NCI-H1436 (cell line): ENCODE measurements at places on chromosomes 7 and 10.

GRCh38 chr7:142500366-142500765 is 242.5 kb upstream of the PRSS58 start:
- no peak for DNase-seq

GRCh38 chr10:131901181-131901829 is 497 bp downstream of the PPP2R2D start:
- no peak for DNase-seq

- no peak for DNase-seq
Observed at GRCh38 chr7:34840176-34840785, 182.3 kb downstream of the NPSR1 start.

DNA sequence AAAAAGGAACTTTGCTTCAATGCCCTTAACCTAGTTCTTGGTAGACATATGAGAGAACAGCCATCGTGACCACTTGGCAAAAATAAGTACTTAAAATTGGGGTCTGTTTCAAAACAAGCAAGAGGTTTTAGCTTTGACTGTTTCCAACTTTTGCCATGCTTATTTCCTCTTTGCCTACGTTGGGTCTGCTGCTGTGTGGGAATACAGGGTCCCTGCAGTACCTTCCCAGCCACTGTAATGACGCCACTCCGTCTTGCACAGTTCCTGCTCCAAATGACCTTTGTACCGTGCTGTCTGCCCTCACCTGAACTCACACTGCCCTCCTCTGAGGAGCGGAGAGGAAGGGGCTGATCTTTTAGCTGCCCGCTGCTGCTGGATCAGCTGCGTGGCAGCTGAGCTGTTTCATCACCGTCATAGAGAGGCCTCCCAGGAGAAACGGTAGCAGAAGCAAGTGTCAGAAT is 133.1 kb downstream of the MAPK8 start:
- no peak for DNase-seq

DNA sequence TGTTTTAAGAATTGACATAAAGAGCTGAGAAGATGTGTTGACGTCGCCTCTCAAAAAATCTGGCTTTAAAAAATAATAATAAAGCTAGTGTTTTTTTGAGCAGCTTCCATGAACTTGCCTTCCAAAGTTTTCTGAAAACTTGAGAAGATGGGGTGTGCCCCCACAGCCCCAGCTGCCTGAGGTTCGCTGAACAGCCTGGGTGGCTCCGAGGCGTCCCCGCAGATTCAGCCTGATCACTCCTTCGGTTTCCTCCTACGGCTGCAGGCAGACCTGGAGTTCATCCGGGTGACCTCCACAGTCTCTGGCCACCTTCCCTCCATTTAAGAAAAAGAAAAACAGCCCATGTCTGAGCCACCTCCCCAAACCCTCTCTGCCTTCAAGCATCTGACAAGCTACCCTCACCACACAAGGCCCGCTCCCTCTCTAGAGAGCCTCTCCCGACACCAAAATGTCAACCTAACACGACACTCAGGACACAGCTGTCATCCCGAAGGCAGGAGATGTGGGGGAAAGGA is 177.8 kb downstream of the PTPRN2 start:
- DNase-seq, result no peak
